ENCODE measurements at places on chromosomes 11 and 22.
A peak's percentile ranks its signal among the peaks of the same experiment; 100 is the strongest.

DNA sequence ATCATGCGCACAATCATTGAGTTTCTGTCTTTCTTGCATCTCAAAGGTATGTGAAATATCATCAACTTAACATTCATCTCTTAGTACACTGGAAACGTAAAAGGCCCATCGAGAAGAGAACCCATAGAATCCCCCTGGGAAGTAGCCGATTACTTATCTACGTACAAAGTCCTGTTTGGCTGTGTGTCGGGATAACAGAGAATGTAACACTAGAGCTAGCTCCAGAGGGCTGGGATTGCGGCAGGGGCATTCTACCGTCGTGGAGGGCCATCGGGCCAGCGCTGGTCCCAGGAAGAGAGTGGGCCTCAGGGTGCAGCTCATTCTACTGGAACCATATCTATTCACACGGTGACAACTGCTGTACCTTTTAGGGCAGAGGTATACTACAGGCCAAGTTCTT, 4.5 kb downstream of the GAL start:
- no peak for DNase-seq

- no peak for DNase-seq
Measured at GRCh38 chr22:17829695-17830042, 55.4 kb upstream of the BID start.

GRCh38 chr11:128343135-128343514, 244.2 kb downstream of the ETS1 start:
- no peak for DNase-seq

- DNase-seq = no peak
Measured at GRCh38 chr22:38786631-38787030, 7.3 kb downstream of the DNAL4 start.

- DNase-seq = no peak
Measured at GRCh38 chr11:78227921-78228320, 39.2 kb downstream of the USP35 start.

GRCh38 chr11:134612140-134613030, 200.3 kb upstream of the B3GAT1 start:
- DNase-seq = no peak

DNA sequence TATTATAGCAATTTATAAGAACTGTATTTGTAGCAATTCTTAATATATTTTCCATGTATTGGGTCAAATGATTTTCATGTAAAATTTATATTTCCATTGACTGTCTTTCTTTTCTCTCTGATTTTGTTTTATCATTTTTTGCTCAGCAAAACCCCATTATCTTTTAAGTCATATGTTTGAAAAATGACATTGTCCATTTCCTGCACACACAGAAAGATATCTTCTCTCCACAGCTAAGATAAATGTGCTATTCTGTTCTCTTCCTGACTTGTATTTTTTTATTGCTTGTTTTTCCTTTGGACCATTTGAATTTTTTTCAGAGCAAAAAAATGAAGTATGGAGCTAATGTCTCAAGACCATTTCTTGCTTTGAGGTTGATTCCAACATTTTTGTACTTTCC, 6.3 kb upstream of the LRRC55 start:
- DNase-seq = no peak

DNA sequence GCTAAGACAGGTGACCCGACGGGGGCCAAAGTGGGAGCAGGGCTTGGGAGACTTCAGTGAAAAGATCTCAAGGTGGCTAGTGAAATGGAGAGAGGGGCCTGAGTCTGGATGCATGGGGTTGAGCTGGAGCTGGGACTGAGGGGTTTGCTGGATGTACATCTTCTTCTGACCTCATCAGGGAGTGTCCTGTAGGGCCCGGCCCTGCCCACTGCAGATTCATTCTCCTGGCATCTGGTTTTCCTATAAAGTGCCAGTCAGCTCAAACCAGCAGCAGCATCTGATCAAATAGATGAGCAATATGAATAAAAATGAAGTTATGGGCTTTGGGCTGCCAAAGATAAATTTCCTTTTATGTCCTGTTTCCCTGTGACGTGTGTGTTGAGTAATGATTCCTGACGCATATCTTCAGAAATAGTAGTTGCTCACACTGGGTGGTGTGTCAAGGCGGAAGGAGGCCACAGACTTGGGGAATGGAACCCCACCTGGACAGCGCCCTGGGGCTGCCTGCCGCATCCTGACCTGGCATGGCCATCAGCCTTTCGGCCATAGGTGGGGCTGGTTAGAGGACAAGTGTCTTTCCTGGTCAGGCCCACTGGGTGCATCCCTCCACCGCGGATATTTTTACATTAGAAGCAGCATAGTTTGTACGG, 135.4 kb downstream of the OSBP2 start:
- DNase-seq = no peak

DNA sequence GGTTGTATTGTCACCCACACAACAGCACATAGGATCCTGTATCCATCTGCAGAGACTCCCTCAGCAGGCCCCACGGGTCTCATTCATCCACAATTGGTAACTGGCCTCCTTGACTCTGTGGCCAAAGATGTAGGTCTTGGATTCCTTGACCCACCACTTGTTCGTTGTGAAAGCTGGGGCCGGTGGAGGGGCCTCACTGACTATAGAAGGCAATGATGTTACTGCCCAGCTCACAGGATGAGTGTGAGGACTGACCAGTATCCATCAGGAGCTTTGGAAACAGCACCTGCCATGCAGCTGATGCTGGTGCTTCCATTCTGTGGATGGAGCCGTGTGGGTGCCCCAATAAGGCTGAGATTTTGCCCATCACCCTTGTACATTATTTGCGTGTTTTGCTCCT, 615.7 kb downstream of the BRD1 start:
- no peak for DNase-seq

GRCh38 chr11:126968915-126969314, 31.7 kb downstream of the KIRREL3 start:
- no peak for DNase-seq

GRCh38 chr11:80815752-80816453, 1375.1 kb upstream of the TENM4 start:
- DNase-seq = no peak

DNA sequence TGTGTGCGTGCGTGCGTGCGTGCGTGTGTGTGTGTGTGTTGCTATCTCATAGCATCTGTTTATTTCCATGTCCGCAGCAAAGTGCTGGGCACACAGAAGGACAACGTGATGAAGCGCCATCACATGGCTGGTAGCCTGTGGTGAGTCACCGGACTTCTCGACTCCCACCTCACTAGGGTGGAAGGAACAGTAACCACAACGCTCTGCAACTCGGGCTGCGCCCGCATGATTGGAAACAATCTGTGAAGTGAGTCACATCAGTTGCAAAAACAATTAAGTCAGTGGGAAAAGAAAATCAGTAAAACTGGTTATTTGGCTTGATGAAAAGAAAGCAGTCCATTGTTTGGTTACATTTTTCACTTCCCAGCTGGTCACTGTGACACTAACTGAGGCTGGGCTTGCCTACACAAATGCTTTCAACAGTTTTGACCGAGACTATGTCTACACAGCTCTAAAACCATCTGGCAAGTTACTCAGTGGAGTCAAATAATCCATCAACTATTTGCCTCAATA, 437.3 kb upstream of the CADM1 start:
- no peak for DNase-seq

- no peak for DNase-seq
Measured at GRCh38 chr22:22666307-22667091, 22.1 kb downstream of the GGTLC2 start.

GRCh38 chr11:115396533-115396932, 107.7 kb downstream of the CADM1 start:
- no peak for DNase-seq

DNA sequence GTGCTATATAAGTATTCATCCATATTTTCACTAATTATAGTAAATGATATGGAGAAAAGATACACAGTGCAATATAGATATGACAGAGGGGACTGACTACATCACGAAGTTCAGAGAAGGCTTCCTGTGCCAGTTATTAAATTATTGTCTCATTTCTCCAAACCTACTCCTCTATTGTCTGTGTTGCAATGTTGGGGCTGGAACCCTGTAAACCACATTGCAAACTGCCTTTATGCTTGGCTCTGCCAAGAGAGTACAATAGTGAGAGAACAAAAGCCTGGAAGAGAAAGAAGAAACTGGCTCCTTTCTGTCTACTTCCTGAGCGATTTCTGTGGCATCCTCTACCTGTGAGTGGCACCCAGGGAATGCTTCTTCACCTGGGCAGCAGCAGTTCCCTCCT, 46.4 kb downstream of the ME3 start:
- DNase-seq = no peak

DNA sequence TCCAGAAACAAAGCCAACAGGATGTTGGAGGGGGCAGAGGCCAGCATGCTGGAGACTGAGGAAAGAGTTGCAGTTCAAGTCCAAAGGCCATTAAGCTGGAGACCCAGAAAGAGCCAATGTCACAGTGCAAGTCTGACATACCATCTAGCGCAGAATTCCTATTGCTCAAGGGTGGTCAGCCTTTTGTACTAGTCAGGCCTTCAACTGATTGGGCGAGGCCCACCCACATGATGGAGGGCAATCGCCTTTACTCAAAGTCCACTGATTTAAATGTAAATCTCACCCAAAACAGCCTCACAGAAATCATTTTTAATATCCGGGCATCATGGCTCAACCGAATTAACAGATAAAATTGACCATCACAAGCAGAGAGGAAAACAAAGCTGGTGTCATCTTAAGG, 113.9 kb downstream of the RCN1 start:
- no peak for DNase-seq

DNA sequence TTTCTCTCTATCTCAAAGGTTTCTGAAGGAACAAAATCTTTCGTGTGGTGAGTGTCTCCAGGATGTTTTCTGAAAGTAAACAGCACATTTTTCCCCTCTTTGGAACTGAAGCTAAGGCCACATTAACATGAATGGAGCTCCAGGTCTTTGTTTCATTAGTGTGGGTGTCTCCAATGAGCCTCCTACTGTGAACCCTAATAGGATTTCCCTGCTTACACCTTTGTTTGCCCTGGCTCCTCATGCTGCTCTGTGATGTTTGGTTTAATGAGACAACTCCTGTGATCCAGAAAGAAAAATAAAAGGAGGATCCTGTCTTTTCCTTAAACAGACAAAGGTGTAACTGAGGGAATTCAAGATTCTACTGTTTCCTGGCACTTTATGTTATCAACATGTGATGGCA, 76.9 kb upstream of the SLC6A5 start:
- DNase-seq = peak; percentile 19

DNA sequence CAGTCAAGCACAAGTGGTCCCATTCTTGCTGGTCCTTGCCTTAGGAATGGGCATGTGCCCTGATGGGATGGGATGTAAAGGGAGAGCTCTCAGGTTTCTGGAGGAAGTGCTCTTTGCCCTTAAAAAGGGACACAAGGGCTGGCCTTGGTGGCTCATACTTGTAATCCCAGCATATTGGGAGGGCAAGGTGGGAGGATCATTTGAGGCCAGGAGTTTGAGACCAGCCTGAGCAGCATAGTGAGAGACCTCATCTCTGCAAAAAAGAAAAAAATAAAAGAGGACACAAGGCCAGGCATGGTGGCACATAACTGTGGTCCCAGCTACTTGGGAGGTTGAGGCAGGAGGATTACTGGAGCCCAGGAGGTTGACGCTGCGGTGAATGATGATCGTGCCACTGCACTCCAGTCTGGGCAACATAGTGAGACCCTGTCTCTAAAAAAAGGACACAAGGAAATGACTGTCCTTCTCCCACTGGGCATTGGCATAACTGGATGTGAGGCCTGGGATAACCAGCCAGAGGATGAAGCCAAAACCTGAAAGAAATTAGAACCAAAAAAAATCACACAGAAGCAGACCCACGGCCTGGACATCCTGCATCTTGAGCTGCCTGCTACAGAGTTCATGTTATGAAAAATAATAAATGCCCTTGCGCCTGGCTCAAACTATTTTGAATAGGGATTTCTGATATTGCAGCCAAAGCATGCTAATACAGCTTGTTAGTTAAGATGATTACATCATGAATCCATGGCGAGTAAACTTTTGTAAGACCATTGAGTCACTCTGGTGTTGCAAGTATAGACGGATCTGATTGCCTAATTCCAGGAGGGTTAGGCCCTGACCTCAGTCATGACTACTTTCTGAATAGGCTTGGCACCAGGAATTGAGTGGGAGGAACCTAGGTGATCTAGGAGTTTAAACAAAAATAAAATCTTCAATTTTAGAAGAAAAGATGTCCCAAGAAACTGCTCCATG, 12.9 kb upstream of the CRKL start:
- DNase-seq = no peak

DNA sequence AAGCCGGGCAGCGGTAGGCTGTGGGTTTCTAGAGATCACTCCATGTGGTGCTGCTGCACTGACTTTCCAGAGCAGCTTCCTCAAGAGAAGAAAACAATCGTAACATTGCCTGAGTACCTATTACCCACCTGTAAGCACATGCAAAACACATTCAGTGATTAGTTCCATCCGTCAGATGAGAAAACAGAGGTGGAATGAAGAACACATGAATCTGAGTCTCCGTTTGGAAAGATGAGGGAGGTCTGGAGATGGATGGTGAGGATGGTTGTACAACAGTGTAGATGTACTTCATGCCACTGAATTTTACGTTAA, 7.5 kb upstream of the SLCO2B1 start:
- no peak for DNase-seq

DNA sequence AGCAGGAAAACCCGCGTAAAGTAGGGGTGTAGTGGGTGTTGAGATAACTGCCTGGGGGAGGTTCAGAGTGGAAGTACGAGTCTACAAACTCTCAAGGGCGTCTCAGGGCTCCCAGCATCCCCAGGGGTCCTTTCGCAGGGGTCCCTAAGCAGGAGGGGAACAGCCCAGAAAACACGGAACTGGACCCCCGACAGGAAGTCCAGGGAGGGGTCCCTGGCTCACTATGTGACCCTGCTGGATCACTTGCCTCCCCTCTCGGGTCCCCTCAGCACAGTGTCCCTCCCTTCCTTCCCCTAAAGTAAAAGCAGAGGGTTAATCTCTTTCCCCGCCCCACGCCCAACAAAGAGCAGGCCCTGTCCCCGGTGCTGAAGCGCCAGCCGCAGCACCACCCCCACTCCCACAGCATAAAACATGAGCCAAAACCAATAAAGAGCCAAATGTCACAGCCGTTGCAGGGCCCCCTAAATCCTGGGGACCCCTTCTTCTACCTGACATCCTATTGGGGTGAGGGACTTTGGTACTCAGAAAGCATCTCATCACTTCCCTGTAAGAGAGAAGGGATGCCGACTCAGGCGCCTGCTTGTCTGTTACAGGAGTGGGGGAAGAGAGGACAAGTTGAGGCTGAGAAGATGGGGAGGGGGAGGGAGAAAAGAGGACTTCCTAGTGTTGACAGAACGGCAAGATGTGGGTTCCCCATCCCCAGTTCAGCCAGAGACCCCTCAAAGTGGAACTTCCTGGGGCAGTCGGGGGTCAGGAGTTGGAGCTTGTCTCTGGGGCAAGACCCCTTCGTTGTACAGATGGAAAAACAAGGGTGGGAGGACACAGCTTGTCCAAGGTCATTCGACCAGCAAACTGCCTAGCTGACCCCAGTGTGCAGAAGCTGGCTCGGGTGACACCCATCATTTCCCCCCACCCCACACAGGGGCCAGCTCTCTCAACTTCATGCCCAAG, 1.4 kb upstream of the NEFH start:
- no peak for DNase-seq
